ENCODE measurements at places on chromosomes 1 and 21.

DNA sequence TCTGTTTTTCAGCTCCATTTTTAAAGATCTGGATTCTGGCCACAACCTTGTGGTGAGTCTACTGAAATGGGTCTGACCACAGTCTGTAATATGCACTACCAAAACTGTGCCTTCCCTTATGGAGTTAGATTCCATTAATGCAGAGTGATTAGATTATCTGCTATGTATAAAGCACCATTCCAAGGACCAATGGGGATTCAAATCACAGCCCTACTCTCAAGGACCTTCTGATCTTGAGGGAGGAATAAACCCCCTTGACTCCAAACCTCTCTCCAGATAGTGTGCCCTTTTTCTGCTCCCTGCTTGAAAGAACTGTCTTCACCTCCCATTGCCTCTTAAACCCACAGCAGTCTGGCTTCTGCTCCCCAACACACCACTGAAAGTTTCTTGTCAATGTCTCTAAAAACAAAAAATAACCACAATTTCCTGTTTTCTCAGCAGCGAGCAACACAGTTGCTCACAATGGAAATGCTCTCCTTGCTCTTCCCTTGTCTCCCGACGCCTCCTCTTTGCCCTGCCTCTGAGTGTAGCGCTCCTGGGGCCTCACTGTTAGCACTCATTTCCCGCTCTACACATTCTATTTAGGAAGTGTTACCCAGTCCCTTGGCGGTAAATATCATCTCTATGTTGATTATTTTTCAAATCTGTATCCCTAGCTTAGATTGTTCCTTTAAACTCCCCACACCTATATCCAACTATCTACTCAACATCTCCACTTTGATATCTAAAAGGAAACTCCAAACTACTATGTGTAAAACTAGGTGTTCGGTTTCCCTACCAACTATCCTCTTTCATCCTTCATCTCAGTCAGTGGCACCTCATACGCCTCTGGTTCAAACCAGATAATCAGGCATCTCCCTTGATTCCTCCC lies 13.6 kb downstream of the PCNX2 start:
- DNase-seq, result peak; percentile 34

DNA sequence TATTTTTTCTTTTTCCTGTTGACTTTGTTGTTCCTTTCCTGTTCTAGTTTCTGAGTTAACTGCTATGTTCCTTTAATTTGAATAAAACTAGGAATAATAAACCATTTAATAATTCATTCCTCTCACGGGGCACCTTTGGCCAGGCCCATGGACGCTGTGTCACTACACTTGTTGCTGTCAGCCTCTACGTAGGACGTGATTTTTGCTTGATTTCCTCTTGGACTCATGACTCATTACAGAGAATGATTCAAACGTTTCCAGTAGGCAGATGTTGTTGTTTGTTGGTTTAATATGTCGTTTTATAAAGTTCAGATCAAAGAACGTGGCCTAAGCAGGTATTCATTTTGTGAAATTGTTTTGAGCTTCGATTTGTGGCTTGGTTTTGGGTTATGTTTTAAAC lies 9.1 kb upstream of the SLC19A1 start:
- peak; percentile 65 for DNase-seq

GRCh38 chr1:246364415-246364941 lies 142.6 kb downstream of the SMYD3 start:
- no peak for DNase-seq

DNA sequence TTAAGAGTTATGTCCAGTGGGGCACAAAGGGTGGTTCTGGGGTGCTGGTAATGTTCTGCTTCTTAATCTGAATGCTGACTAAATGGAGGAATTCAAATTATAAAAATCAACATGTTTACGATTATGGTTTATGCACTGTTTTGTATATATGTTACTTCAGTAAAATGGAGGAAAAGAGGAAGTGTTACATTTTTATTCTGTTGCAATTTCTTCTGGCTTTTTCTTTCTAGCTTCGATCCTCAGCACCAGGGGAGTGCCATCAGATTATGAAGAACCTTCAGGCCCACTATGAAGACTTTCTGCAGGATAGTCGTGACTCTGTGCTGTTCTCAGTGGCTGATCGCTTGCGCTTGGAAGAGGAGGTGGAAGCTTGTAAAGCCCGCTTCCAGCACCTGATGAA lies 105.5 kb downstream of the MACF1 start:
- no peak for DNase-seq
